ENCODE measurements at places on chromosomes 5 and 9.

DNA sequence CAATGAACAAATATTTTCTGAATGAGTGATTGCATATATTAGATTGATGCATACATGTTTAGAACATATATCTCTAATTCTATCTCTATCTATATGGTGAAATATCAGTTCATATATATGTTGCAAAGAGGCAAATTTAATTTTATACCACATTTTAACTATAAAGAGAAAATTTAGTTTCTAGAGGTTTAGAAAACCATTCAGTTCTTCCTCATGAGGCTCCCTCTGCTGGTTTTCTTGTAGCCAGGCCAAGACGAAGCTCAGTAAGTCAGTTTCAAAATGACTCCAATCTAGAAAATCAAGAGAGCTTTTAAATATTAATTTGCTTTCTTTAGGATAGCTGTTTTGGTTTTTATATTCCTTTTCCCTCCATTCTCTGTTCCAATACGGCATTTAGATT is 312.1 kb downstream of the TMEM232 start:
- no peak for DNase-seq

DNA sequence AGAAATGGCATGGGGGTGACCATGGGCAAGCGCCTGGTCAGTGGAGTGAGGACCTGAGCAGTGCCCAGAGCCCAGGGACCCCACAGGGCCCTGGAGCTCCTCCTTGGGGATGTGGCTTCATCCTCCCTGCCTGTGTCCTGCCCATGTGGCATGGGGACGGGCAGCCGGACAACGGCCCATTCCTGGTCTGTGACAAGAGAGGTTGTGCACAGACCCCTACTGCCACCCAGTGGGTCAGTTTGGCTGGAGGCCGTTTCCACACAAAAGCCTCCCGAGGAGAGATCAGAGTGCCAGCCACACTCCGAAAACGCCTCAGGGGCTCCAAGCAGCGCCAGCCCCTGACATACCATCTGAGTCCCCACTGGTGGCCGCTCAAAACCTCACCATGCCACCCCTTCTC is 19.8 kb downstream of the SLC6A18 start:
- DNase-seq: no peak

GRCh38 chr9:115442054-115442453 is 324.1 kb upstream of the TNC start:
- DNase-seq: no peak

DNA sequence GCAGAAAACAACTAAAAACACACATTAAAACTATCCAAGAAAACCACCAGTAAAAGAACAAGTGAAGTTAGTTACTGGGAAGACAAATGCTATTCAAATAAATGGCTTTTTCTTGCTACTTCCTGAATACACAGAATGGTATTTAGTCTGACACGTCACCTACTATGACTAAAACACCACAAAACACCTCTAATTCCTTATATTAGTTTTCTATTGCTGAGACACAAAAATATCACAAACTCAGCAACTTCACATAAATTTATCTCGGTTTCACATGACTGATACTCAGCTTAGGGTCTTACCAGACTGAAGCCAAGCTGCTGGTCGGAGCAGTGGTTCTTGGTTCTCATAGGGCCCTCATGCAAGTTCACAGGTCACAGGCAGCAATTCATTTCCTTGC is 5.4 kb downstream of the DMAC1 start:
- no peak for DNase-seq

DNA sequence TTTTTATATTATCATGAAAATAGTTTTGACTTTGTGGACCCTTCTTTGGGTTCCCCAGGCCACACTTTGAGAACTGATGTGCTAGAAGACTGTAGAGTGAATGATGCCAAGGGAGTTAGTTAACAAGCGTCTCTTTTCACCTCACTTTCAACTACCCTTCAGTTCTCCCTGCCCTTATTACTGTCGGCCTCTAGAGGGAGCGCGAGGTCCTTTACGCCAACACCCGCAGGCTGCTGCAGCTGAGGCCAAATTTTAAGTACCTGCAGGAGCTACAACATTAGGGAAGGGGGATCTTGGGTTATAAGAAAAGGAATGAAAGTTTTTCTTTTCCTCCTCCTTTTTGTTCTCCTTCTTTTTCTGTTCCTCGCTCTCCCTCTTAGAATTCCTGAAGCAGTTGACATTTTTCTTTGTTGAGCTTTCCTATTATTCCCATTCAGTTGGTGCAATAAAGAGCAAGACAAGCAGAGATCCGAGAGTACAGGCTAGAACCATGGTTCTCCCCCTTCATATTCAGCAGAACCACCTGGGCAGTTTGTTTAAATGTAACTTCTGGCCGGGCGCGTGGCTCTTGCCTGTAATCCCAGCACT is 84.0 kb downstream of the ZFAND5 start:
- peak; percentile 67 for DNase-seq

DNA sequence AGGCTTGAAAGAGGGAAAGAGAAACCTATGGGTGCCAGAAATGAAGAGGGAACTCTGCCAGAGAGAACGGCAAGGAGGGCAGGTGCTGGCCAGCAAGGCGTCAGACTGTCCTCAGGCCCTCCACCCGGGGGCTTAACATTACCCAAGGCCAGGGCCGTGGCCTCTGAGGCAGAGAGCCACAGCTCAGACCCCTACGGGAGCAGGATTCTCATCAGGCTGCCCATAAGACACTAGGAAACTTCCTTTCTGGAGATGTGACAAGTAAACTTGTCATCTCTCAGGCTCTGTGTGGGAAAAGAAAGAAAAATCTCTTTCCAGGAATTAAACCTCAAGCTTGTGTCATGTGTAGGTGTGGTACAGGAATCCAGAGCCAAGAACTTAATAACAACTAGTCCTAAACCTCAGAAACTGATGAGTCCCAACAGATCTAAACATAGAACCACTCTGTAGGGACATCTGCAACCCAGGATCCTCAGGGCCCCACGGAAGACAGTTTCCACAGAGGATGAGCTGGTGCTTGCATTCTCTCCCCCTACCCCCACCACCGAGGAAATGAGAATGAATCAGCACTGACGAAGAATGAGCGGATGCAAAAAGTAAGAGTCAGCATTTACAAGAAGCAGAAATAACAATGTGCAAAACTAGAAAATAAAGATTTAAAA is 74.3 kb downstream of the DCP2 start:
- no peak for DNase-seq

- DNase-seq: no peak
Observed at GRCh38 chr9:18451406-18451805, 22.5 kb upstream of the ADAMTSL1 start.

- no peak for DNase-seq
Observed at GRCh38 chr9:120402741-120403542, 177.0 kb downstream of the CDK5RAP2 start.

Measured in stimulated activated CD4-positive, alpha-beta T cell treated with anti-CD3 and anti-CD28 coated beads, Interleukin-12 subunit alpha, Interleukin-12 subunit beta, amount 100 ng/mL, for 4 hours (primary cell).